ENCODE measurements at places on chromosomes 11 and 22.

DNA sequence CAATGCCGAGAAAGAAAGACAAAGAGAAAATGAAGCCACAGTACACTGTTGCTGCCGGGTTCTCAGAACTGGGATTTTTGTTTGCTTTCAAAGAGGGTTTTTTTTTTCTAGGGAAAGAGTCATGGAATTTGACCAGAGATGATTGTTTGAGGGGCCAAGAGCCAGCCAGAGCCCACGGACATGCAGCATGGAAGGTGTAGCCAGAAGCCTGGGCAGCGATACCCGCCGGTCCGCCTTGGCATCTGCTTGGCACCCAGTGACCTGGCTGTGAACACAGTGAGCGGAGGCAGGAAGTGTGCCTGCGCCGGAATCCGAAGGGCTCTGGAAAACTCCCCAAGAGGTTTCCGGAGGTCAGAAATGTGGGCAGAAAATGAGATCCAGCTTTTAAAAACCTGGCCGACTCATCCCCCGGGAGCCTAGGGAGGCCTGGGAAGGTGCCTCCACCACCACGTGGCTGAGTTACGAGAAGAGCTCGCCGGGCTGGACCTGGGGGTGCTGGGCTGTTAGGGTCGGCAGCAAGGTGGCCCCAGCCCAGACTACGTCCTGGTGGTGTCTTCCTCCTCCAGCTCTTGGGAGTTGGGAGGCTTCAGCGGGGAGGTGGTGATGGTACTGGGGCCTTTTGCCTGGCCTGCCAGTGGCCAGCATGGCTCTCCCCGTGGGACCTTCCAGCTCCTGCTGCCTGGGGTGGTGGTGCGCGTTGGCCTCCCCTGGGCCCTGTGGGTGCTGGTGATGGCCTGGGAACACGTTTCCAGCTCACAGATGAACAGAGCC, 61.6 kb upstream of the PPARA start:
- DNase-seq: no peak

GRCh38 chr22:49297286-49297870, 530.3 kb downstream of the BRD1 start:
- DNase-seq: no peak

GRCh38 chr22:17810570-17811116, 36.4 kb upstream of the BID start:
- no peak for DNase-seq

GRCh38 chr11:17563231-17563646, 16.2 kb downstream of the OTOG start:
- no peak for DNase-seq

- DNase-seq: no peak
Observed at GRCh38 chr22:44745853-44746789, 6.3 kb upstream of the ARHGAP8 start.

- no peak for DNase-seq
Observed at GRCh38 chr11:60777572-60777971, 7.6 kb upstream of the MS4A10 start.

DNA sequence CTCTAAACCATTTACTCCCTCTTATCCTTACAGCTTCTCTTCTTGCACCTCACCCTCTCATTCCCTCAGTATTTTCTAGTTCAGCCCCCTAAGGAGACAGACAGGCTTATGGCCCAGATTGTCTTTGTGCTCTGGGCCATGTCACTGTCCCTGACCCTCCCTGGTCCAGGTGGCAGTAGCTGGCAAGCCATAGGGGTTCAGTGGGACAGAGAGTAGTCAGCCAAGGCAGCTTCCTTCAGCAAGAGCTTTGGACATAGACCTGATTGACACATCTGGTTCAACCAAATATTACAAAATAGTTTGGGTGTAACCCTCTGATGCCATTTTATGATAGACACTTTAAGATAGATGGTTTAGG, 53.9 kb downstream of the NCAM1 start:
- no peak for DNase-seq

Data from smooth muscle cell of the brain vasculature (primary cell).